Pulmonary artery endothelial cell (primary cell): ENCODE measurements at places on chromosomes 3 and 15.

DNA sequence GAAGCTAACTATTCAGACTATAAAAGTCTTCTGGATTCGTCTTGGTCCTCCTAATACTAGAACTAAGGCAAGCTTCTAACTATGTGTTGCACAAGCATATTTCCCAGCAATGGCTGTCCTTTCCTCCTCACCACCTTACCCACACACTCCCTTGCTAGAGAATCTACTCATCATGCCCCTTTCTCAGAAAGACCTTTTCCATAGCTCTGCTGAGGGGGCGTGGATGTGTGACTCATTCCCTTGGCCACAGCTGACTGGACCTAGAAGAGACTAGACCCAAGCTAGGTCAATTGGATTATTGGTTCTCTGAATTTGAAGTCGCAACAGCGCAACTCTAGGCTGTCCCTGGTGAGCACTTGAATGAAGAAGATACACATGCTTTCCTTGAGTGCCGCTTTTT lies 47.1 kb downstream of the ERC2 start:
- DNase-seq, result no peak

DNA sequence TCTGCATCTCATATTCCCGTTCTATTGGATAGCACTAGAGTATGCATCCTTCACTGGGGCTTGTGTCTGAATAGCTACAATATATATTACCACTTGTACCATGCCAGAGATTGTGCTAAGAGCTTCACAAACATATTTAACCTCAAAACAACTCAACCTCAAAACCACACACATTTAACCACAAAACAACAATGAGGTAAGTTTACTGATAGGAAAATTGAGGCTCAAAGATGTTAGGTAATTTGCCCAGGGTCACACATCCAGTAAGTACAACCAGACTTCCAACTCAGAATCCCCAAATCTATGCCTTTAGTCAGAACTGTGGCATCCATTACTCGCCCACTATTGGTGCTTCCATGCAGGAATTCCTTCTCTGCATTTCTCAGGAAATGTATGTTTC lies 220.0 kb downstream of the FAM43A start:
- DNase-seq, result no peak

DNA sequence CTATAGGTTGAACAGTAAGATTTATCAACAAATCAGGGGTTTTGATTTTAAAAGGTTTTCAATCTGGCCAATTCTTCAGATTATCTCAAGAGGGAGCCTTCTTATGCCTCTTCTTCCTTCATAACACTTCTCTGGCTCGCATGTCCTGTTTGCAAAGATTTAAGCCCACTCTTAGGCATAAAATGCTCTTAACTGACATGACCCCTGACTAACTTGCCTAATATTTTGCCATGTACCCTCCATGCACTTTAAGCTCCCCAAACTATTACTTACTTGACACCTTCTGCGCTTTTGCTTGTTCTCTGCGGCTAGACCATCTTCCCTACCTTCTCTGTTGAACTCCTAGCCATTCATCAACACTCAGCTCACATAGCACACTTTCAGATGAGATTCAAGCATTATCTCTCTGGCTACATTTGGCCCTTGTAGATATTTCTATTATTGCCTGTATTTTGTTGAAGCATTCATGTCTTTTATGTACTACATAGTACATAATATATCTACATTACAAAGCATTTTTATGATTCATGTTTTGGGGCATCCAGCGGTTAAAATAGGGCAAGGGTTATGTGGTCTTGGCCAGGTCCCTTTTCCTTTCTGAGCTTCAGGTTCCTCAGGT lies 1.0 kb upstream of the ARIH1 start:
- no peak for DNase-seq

DNA sequence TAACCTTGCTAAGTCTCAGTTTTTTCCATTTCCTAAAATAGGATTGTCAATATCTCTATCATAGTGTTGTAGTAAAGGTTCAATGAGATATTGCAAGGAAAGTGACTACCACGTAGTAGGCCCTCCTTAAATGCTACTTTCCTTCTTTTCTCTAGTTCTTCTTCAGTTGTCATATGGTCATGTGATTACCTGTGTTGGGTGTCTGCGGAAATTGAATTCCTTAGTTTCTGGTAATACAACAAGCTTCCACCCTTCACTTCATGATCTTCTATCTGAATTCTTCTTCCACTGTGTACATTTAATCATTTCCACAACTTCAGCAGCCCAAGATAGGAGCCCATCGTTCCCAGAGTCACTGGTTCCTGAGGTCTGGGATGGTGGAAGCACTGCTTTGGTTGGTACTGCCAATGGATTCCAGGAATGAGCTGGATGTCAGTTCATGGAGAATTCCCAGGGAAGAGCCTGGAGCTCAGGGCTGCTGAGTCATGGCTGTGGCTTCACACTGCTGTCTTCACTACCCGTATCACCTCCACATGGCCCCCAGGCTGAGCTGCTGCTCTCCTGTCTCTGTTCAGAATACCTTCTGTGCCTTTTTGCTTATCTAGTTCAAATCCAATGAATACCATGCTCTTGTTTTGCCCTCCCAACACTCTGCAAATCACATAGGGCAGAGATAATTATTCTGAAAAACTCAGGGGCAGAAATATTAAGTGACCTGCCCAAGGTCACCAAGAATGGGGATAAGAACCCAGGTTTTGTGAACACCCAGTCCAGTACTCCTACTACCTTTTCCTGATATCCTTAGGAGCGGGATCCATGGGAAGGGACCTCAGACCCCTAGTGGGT lies 98.6 kb downstream of the RPL39L start:
- no peak for DNase-seq

DNA sequence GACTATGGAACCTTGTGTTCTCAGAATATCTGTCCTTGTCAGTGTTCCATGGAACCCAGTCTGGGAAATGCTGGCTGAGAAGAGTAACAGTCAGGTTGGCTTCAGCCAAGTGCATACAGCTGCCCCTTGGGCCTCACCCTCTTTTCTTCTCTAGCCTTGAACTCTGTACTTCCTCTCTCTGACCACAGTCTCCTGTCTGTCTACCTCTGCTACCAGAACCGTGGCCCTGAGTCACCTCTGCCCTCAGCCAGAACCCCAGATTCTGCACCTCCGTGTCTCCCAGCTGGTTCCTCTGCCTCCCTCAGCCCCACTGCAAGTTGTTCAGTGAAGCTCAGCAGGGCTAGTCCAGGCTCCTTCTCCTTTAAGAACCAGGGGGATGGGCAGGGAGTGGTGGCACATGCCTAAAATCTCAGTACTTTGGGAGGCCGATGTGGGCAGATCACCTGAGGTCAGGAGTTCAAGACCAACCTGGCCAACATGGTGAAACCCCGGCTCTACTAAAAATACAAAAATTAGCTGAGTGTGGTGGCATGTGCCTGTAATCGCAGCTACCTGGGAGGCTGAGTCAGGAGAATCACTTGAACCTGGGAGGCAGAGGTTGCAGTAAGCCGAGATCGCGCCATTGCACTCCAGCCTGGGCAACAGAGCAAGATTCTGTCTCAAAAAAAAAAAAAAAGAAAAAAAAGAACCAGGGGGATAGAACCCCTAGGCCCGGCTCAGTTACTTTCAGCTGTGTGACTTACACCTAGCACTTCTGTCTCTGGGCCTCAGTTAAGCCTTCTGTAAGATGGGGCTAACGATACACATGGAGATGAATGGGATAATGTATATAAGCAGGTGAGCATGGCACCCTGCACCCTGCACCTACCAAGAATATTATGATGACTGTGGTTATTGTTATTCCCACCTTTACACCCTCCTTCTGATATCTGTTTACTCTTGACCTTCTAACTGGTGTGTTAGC lies 24.3 kb upstream of the TATDN2 start:
- DNase-seq, result no peak

DNA sequence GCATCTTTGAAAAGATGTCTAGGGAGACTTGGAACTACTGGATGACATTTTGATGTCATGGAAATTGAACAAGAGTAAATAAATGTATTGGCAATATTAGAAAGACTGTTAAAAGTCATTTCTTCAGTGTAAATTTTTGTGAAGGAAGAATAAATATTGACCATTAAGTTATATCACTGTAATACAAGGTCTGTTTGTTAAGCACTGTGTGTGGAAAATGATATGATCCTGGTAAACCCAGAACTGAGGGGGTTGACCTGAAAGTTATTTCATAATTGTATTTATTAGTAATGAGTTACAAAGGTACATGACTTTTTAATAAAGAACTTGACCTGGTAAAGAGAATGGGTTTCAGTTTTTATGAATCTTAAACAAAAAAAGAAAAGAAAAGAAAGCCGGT lies 106.6 kb downstream of the B3GALNT1 start:
- no peak for DNase-seq

GRCh38 chr3:50807266-50807665 lies 132.5 kb downstream of the DOCK3 start:
- no peak for DNase-seq

- DNase-seq, result no peak
Observed at GRCh38 chr3:29426302-29427226, 145.7 kb downstream of the RBMS3 start.

- no peak for DNase-seq
Observed at GRCh38 chr15:40857601-40858341, 13.9 kb downstream of the SPINT1 start.
